ENCODE measurements at places on chromosomes 3 and 15. TPM values are rescaled to one million over a fixed set of nuclear protein-coding genes. Genes with fewer than 3 reads are reported as not detected.

STARD9 gene
- total RNA-seq = 125 TPM

TMEM45A gene
- total RNA-seq = 13.8 TPM

GRCh38 chr3:60992395-60992794 lies 258.9 kb downstream of the FHIT start:
- DNase-seq = peak; percentile 65

DNA sequence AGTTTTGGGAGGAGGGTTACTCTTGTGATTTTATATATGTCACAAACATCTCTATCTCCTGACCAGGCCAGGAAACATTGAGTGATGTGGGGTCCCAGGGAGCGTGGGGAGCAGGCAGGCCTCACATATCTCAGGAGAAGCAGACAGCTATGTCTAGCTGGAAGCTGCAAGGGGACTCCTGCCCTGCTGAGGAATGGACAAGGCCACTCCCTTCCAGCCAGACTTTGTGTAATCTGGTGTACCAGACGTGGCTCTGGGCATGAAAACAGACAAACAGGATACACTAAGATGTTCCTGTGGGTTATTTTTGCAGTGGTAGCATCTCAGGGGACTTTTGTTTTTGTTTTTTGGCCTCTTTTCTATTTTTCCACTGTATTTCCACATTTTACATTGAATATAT lies 23.2 kb downstream of the CYP8B1 start:
- DNase-seq = no peak

- DNase-seq = no peak
These were observed 248.3 kb upstream of the TBL1XR1 start for GRCh38 chr3:177445549-177445948.

GRCh38 chr3:168117853-168118313 lies 22.2 kb upstream of the GOLIM4 start:
- DNase-seq = no peak

DNA sequence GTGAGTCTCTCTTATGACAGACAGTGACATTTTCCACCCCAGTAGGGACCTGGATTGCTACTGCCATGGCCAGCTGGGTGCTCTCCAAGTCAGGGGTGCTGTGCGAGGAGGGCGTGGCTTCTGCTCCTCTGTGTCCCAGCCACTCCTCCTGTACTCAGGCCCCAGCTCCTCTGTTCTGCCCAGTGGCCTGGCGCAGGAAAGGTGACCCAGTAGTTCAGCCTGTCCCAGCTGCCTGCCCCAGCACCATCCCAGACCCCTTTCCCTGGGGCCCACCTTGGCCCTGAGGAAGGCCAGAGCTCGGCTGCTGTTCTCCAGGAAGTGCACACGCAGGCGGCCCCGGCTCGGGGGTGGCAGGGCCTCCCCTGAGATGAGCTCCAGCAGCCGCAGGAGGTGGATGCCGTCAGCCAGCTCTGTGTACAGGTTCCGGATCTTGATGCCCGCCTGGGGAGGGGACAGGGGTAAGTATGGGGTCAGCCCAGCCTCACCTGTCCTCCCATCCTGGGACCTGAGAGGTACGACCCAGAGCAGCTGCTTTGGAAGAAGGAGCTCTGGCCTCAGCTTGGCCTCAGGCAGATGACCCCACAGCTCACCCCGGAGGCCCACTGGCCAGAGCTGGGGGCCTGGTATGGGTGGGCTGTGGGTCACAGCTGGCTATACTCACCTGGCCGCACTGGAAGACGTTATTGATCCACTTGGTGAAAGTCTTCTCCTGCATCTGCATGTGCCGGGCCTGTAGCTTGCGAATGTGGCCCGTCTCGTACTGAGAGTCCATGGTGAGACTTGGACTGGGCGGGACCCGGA lies 1.0 kb downstream of the SPTBN5 start:
- no peak for DNase-seq

DNA sequence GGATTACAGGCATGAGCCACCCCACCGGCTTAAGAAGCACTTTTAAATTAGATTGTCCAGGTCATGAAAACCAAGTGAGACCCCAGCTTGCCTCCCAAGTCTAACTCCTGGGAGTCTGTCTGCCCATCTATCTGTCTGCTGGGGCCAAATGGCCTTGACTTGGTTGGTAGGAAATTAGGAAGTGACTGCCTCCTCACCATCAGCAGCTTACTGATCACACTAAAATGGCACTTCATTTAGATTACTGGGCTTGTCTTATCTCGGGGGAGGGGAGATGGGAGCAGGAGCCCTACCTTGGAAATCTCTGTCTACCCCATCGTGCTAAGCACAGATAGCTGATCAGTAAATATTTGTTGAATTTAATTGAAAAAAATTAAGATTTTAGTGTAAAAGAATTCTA lies 5.6 kb upstream of the LRRC2 start:
- no peak for DNase-seq
